Effector memory CD4-positive, alpha-beta T cell (primary cell): ENCODE measurements at places on chromosomes 2 and 18.

DNA sequence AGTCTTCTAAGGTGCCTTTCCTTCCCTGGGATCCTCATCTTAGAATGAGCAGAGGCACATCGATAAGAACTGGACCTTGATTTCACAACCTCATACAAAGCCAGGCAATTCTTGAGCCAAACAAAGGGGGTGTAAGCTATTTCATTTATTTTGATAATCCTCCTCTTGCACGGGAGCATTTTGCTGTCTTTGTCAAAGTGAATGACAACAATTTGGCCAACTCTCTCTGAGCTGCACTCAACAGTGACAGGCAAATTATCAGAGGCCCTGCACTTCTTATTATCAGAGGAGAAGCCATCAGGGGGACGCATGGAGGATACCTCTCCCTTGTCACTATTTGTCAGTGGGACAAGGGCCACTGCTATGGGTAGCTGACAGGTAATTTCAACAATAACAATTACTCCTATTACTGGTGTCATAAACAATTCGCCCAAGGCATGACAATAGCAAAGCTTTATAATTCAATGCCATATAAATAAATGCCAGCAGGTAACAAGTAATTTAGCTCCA lies 260.4 kb downstream of the MEIS1 start:
- no peak for DNase-seq

- DNase-seq = no peak
Observed at GRCh38 chr2:240918258-240919091, 12.3 kb downstream of the CROCC2 start.

- DNase-seq = no peak
Observed at GRCh38 chr18:6947338-6948030, 170.1 kb downstream of the LAMA1 start.

DNA sequence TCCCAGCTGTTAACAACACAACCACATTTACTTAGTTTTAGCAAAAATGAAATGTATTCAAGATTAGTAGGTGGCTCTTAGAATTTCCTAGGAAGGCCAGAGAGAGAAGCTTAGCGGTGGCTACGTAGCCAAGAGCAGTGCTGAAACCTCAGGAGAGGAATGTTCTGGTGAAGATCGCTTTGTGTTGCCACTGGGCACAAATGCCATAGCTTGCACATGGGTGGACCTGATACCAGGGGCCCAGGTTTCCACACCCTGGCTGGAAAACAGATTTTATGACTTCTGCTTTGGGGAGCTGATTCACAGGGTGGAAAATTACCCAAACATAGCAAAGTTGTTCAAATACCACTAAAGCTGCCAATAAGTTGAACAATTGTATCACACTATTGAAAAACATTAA lies 43.4 kb downstream of the THUMPD2 start:
- DNase-seq = no peak

- DNase-seq = no peak
Observed at GRCh38 chr2:127681976-127682857, 6.9 kb upstream of the LIMS2 start.

DNA sequence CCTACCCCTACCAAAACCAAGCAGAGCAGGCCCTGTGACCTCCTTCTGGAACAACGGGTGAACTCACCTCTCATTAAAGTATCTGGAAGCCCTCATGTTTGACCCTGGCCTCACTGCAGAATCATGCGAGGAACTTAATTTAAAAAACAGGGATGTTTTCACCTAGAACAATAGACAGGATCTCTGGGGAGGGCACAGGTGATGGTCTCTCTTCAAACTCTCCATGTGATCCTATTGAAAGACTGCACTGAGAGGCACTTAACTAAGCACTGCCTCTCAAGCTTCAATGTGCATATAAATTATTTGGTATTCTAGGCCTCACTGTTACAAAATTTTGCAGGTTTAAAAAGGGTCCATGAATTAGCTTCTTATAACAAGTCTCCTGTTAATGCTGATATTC lies 7.5 kb downstream of the ZNF519 start:
- DNase-seq = no peak

DNA sequence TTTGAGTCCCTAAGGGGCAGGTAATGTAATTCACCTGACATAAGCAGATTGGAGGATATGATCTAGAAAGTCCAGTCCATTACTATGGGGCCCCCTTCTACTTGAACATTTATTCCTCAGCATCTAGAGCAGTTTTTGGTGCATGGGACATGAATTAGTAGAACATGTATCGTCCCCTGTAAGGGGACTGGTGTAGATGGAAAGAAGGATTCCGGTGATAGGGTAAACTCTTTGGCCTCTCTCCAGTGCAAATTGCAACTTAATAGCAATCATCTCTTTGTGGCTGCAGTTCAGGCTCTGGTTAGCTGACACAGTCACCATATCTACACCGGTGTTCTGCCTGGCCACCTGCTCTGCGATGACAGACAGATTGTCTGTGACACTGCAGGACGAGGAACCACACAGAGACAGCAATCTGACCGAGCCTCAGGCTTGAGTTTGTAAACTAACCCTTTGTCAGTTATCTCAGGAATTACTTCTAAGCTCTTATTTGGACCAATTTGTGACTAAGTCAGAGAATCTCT lies 6.4 kb upstream of the SLC8A1 start:
- no peak for DNase-seq

- no peak for DNase-seq
Observed at GRCh38 chr2:36919041-36919837, 47.1 kb downstream of the STRN start.

GRCh38 chr2:26068602-26069298 lies 34.9 kb downstream of the RAB10 start:
- DNase-seq = peak; percentile 16

DNA sequence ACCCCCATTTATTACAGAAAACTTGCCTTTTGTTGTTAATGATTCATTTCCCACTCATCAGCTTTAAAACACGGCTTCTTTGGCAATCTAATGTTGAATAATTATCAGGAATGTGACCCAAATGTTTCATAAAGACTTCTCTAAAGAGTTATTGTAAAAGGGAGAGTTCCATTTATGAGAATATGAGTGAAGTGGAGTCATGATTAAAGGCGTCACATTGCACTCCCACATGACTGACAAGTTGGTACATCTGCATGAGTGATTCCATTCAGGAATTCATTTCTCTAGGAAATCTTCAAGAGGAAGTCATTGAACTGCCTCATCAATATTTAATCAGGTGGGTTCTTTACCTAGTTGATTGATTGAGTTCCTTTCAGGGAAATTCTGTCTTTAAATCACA lies 184.8 kb downstream of the LNPK start:
- DNase-seq = no peak

DNA sequence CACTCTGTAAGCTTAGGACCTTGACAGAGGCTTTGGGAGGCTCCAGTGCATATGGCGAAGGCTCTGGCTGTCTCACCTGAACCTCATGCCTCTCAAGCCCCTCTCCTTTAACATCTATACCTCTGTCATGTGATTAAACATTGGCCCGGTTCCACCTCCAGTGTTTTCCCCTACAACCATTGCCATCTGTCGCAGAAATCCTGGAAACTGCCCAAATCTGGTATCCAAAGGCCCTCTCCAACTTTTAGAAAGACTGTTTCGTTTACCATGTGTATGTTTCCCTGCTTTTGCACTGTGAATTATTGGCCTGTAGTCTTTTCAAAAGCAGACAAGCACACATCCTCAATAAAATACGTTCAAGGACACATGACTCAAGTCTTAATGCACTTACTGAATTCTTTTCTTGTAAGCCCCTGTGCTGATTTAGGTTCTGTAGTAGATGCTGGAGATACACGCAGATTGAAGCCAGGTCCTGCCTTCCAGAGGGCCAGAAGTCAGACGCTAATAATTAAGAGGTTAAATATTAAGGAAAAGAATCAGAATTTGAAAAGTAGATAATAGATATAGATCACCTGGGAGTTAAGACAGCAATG lies 386.4 kb upstream of the SLC14A2 start:
- DNase-seq = no peak

DNA sequence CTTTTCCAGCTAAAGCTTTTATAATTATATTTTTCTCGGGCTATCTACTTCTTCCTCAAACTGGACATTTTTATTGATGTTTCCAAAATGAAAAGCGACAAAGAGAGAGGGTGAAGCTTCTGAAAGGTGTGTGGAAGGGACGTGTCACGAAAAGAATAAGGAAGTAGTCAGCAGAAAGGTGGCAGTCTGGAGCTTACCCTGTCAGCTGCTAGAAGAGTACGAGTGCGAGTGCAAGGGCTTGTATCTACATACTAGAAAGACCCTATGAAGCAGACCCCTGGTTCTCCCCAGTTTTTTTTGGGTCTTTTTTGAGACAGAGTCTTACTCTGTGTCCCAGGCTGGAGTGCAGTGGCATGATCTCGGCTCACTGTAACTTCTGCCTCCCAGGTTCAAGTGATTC lies 14.6 kb downstream of the FHL2 start:
- DNase-seq = no peak

GRCh38 chr2:73295751-73296400 lies 2.5 kb upstream of the EGR4 start:
- no peak for DNase-seq

DNA sequence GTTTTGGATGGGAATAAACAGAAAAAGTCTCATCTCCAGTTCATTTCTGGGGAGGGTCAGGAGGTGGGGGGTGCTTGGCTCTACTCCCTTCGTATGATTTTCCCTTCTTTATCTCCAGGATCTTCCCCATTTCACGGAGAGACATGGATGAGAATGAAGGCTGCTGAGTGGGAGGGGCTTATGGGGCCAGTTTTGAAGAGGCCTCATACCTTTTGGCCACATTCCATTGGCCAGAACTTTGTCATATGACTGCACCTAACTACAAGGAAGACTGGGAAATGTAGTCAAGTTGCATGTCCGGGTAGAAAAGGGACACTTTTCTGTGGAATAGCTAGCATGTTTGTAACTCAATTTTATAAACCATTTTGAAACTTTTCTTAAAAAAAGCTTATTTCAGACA lies 117.6 kb downstream of the NEDD4L start:
- no peak for DNase-seq

DNA sequence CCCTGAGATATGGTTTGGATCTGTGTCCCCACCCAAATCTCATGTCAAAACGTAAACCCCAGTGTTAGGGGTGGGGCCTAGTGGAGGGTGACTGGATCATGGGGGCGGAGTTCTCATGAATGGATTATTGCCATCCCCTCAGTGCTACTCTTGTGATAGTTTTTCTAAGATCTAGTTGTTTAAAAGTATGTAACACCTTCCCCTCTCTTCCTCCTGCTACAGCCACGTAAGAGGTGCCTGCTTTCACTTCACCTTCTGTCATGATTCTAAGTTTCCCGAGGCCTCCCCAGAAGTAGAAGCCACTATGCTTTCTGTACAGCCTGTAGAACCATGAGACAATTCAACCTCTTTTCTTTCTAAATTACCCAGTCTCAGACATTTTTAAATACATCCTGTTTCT lies 16.9 kb downstream of the PUM2 start:
- DNase-seq = no peak

DNA sequence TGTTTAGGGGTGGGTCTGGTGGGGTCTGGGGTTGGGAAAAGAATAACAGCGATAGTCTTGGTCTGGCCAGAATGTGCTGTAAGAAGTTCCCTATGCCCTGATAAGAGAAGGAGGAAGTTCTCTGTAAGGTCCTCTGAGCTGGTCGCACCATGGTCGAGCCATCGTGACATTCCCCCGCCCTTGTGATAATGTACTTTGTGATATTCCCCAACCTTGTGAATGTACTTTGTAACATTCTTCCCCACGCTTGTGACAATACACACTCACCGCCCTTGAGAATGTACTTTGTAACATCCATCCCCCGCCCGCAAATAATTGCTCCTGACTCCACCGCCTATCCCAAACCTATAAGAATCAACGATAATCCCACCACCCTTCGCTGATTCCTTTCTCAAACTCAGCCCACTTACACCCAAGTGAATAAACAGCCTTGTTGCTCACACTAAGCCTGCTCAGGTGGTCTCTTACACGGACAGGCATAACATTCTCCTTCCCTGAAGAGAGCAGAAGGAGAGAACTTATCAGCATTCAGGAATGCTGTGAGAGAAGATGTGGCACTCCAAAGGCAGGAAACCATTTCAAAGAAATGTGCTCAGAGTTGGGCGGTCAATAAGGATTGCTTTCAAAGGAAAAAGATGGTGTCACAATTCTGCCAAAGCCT lies 17.8 kb upstream of the DUSP19 start:
- no peak for DNase-seq

- DNase-seq = no peak
Observed at GRCh38 chr18:28208268-28208667, 31.3 kb upstream of the CDH2 start.

- DNase-seq = no peak
Observed at GRCh38 chr2:162989507-162989906, 150.9 kb upstream of the KCNH7 start.

DNA sequence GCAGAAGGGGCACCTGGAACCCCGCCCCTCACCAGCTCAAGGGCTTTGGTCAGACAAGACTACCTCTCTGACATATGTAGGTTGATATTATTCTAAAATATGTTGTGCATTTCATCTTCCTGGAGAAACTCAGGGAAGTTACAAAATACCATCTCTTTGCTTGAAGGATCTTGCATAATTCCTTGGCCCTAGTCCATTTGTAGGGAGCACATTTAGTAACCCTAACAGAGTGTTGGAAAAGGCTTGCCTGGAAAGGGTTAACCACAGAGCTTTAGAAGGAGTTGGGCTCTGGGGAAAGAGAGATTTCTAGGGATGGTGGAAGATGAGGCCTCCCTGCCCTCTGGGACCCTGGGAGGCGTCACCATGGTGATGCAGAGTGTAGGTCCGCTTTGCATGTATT lies 143.0 kb upstream of the SLC1A4 start:
- DNase-seq = no peak

- peak; percentile 81 for DNase-seq
Observed at GRCh38 chr2:43131051-43131889, 95.1 kb downstream of the ZFP36L2 start.

- no peak for DNase-seq
Observed at GRCh38 chr2:1730015-1730927, 14.0 kb downstream of the PXDN start.

- DNase-seq = no peak
Observed at GRCh38 chr18:74869904-74870863, 272.5 kb downstream of the ZNF407 start.

- DNase-seq = no peak
Observed at GRCh38 chr18:58091099-58091611, 47.1 kb downstream of the NEDD4L start.

GRCh38 chr2:104043864-104044263 lies 810.1 kb upstream of the POU3F3 start:
- DNase-seq = no peak

- DNase-seq = no peak
Observed at GRCh38 chr18:9066817-9067306, 35.6 kb upstream of the NDUFV2 start.

DNA sequence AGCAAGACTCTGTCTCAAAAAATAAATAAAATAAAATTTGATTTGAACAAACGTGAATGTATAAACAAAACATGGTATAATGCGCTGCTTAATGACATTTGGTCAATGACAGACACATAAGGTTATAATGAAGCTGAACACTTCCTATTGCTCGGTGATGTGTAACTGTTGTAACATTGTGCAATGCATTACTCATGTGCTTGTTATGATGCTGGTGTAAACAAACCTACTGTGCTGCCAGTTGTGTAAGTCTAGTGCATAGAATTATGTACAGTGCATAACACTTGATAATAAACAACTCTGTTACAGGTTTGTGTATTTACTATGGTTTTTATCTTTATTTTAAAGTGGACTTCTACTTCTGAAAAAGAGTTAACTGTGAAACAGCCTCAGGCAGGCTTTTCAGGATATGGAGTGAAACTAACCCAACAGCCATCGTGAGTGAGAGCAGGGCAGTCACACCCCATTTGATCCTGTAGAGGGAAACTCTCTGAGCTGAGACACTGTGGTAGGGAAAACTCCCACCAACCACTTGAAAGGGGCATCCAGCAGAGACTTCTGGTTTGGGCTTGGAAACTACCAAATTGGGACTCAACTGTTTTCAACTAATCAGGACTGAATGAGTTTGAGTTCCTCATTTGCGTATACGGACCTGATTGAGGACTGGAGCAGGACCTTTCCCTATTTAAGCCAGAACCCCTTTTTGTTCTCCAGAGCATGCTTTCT lies 8.7 kb upstream of the RPRD1A start:
- DNase-seq = no peak
